RWPE2 (cell line): ENCODE measurements at places on chromosomes 3 and 15.

GRCh38 chr3:38247366-38248035 lies 18.1 kb upstream of the SLC22A13 start:
- DNase-seq, result no peak

- DNase-seq, result no peak
These were observed 92.2 kb downstream of the MBNL1 start for GRCh38 chr3:152360966-152361365.

DNA sequence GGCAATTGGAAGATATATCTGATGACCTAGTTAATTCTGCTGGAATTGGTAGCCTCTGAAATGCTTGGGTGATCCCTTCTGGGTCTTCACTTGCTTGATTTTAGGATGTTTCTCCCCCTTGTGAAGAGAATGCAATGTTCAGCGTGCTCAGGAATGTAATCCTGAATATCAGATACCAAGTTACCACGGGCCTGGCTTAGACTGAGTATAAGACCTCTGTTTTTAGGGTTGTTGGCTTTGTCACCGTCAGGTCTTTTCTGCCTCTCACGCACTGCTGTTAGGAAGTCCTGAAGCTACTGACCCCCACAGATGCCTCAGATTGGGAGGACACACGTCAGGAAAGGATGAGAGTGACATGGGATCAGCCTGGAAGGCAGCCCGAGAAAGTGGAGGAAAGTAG lies 198.5 kb downstream of the CDIN1 start:
- no peak for DNase-seq

- DNase-seq, result peak; percentile 40
These were observed 4.8 kb downstream of the MYL3 start for GRCh38 chr3:46858456-46858855.

GRCh38 chr3:149120051-149120972 lies 9.1 kb upstream of the HPS3 start:
- DNase-seq, result no peak

- DNase-seq, result no peak
These were observed 2.5 kb downstream of the TIPARP start for GRCh38 chr3:156676768-156677479.

DNA sequence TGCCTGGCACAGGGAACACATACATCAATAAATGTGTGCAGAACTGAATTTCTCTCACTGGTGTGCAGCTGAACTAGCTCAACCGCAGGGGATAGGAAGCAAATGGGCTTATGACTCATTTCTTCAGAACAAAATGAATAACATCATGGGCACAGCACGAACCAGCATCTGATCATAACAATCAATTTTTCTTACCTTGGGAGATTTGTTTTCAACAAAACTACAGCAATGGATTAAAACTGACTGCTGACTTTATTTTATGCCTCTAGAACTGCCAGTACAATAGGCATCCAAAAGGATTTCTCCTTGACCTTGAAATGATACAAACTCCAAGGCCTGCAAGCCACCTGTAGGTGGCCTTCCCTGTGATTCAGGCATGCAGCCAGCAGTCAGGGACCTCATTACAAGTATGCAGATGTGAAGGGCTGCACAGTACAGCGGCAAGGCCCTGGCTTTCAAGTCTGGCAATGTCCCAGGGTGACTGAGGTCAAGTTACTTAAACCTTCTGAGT lies 26.1 kb downstream of the TAMM41 start:
- DNase-seq, result no peak

- no peak for DNase-seq
These were observed 77.2 kb upstream of the RASGRF1 start for GRCh38 chr15:79167776-79168175.

- DNase-seq, result no peak
These were observed 204.1 kb upstream of the ZBTB20 start for GRCh38 chr3:115351193-115351592.

DNA sequence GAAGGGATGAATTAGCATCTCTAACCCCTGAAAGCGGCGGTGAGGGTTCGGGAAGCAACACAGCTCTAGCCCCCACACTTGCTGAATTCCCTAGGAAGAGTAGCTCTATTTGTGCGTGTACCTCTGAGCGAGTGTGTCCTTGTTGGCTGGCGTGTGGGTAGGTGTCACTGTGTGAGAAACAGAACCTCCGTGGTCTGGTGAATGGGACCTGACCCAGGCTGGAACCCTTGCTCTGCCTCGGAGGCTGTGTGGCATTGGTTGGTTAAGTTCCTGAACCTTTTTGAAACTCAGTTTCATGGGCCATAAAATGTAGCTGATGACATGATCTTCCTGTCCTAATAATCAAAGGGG lies 414 bp upstream of the TMEM115 start:
- no peak for DNase-seq

DNA sequence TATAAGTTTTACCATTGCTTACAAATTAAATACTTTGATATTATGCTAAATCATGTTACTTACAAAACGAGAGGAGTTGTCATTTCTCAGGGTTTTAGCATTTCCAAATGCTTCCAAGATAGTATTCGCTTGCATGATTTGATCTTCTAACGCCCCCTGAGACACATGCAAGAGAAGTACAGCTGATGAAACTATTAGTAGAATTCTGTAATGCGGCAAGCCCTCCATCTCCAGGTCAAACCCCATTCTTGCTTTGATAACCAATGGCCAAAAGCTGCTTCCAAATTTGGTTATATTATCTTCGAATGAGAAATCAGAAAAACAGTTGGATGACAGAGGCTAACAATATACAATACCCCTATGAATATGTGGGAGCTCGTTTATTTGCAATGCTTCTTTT lies 14.7 kb downstream of the MYH15 start:
- no peak for DNase-seq

- no peak for DNase-seq
These were observed 827.4 kb upstream of the NR2F2 start for GRCh38 chr15:95503107-95503506.
